ENCODE measurements at places on chromosomes 7 and 10.

GRCh38 chr7:50336894-50337703 is 32.6 kb downstream of the IKZF1 start:
- DNase-seq = no peak

GRCh38 chr7:73452999-73453635 is 19.5 kb downstream of the FZD9 start:
- DNase-seq = no peak

- DNase-seq = peak; percentile 32
These were observed 7.7 kb downstream of the SLC37A3 start for GRCh38 chr7:140390466-140391190.

DNA sequence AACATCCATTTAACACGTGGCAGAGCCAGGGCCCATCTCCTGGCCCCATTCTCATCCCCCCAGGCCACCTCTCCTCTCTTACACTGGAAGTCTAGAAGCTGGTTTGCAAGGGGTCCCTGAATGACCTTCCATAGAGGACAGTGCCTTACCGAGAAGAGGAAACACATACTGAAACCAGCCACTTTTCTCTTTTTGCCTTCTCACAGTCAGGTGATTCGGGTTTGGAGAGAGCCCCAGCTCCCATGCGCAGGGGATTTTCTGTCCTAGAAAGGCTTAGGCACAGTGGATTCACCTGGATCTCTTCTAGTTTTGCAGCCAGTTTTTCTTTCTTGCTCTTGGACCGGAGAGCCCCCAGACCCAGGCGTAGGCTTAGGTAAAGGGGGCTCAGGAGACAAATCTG is 334.1 kb upstream of the C7orf33 start:
- DNase-seq = no peak

- DNase-seq = peak; percentile 36
These were observed 1017.6 kb downstream of the TYW1 start for GRCh38 chr7:68014031-68014736.

DNA sequence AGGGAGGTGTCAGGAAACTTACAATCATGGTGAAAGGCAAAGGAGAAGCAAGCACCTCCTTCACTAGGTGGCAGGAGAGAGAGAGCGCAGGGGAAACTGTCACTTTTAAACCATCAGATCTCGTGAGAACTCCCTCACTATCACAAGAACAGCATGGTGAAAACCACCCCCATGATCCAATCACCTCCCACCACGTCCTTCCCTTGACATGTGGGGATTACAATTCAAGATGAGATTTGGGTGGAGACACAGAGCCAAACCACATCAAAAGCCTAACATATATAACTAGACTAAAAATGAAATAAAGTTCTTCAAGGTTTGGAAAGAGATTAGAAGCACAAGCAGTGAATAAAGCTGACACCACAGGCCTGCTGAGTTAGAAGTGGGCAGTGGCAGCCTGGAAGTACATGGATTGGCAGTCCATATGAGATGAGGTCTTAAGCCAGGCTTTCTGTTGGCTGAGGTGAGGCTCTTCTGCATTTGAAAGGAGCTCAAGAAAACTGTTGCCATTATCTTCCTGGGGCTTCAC is 96.4 kb upstream of the MDFIC start:
- DNase-seq = no peak

GRCh38 chr7:136133551-136133950 is 156.4 kb upstream of the MTPN start:
- DNase-seq = no peak

GRCh38 chr7:100053215-100053614 is 3.6 kb downstream of the ZSCAN21 start:
- DNase-seq = peak; percentile 89

- peak; percentile 46 for DNase-seq
These were observed 29.4 kb downstream of the LSMEM1 start for GRCh38 chr7:112510001-112510742.

DNA sequence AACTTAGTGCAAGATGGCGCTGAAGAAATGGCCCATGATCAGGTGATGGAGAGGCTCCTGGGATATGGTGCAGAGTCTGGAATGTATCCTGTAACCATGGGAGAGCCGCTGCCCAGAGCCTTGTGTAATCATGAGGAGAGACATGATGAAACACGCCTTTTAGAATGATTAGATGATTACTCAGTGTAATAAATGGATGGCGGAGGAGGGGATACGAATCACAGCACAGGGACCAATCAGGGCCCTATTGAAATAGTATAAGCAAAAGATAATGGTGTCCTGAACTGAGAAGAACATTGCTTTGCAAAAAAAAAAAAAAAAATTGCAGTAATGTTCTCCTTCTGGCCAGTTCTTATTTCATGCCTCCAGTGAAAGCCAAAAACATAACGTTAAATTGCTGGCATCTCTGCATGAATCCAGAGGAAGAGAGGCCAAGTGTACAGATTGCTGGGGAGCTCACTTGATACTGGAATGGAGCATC is 668.5 kb upstream of the AUTS2 start:
- DNase-seq = no peak
